ENCODE measurements at places on chromosomes 2 and 18.

- DNase-seq, result no peak
These were observed 36.8 kb upstream of the GPD2 start for GRCh38 chr2:156399224-156399949.

DNA sequence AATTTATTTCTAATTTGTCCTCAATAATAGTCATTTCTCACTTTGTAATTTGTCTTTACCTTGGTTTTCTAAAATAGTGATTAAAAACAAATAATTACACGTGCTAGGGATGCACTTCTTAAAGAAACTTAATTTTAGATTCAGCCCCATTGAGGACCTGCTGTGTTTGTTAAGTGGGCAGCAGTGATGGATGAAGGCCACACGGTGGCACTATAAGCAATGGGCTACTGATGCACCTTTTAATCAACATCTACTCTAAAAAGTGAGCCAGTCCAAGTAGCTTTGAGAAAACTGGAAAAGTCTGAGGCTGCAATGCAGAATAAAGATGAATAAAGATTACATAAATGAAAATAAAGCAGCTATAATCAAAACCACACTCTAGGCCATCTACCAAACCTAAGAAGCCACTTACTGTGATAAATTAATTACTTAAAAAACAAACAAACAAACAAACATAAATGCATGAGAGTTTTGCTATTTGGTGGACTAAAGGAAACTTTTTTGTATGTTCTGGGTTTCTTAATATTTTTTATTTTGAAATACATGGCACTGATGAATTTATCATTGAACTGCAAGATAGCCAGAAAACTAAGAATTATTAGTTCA is 89.3 kb downstream of the PDE11A start:
- peak; percentile 24 for DNase-seq

- DNase-seq, result no peak
These were observed 222.4 kb upstream of the RBBP8 start for GRCh38 chr18:22710673-22711191.

DNA sequence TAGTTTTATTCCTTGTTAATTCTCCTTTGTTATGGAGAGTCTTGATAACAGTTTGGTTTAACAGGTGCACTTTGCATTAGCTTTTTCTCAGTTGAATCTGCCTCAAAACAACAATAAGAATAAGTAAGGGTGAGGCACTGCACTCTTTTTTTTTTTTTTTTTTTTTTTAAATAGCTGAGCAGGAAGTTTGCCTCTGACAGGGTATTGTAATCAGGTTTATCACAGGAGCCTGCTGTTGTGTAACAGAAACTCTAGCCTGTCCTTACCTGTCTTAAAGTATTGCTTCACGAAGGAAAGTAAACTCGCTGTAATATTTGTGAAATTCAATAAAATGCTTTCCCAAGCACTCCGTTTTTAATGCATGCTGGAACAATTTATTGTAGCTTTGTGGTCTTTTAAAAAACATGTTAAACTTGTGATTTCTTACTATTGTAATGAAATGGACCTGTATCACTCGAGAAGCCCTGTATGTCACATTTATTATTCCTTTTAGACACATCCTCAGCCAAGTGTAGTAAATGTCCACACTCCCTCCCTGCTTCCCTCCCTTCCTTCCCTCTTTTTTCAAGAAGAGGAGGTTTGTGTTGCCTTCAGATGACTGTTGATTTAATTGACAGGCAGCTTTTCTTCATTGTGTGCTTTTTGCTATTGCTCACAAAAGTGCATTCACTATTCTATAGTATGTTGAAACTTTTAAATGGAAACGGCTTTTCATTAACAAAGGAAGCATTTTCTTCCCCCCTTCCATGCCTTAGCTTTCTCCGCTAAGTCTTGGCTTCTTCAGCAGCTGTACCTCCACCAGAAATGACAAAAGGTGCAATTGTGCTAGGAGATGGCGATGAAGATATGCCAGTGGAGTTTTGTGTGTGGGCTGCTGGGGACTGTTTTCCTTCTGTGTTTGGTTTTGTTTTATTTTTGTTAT is 52.7 kb downstream of the TAF1B start:
- peak; percentile 71 for DNase-seq

DNA sequence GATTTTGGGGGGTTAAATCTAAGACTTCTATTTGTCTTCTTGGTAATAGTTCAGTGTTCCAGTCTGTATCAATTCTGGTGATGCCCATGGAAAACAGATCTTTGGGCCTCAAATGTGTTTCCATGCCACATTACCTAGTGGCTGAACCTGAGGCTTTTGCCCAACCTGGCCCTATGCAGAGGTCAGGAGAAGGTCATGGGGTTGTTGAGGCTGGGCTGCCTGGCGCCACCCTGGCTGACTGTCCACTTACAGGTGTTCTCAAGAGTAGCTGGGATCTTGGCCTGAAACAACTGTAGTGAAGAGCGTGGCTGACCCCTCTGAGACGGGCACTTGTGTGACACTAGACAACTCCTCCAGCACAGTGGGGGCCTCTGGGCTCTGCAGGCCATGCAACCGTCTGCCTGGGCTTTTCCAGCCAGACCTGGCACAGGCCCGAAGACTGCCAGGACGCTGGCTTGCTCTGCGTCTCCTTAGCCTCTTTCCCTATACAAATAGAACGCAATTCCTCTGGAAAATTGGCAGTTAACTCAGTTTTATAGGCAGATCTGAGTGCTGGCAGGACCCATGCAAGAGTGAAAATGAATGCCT is 127.8 kb downstream of the TRIM43 start:
- DNase-seq, result no peak

GRCh38 chr18:49850636-49851035 is 37.3 kb upstream of the ACAA2 start:
- DNase-seq, result no peak

DNA sequence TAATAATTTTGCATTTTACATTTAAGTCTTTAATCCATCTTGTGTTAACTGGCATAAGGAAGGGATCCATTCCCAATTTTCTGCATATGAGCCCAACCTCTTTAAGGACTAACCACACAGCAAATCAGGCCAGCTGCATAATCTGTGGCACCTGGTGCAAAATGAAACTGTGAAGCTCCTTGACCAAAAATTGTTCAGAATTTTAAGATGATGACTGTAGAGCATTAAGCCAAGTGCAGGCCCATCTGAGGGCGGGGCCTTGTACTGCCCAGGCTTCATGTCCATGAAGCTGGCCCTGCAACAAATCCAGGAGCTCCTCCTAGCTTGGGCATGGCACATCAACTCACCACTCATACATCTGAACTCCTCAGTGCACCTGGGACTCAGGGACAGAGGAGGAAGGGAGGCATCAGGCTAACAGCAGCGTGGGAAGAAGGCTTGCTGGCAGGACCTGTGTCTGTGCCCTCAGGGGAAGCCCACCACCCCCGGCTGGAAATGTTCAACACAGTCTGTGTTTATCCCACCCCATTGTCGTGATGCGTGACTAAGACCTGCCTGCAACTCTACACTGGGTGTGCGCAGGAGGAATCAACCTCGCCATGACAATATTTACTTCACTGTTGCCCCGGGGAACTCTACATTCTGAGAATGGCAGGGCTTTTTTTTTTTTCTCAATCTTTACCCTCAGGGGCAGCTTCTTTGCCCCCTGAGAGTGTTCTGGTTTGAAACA is 128.9 kb upstream of the SIX2 start:
- no peak for DNase-seq

DNA sequence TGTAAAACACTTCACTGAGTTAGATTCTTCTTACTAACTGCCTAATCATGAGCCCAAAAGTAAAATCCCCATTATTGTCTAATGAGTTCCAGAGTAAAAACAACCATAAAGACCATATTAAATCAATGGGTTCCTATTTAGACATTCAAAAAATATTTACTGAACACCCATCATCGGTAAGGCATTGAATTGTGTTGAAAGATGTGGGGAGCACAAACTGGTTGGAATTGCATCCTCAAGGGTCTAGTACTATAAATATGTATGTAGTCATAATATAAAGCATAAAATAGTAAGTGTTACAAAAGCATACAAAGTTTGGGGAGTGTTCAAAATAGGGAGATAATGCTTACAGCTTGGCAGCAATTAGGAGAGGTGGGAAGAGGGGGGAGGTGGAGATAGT is 3.0 kb upstream of the MARCHF4 start:
- no peak for DNase-seq

- DNase-seq, result no peak
These were observed 47.9 kb upstream of the MAT2A start for GRCh38 chr2:85490861-85491755.

- no peak for DNase-seq
These were observed 110.6 kb downstream of the PLEKHM3 start for GRCh38 chr2:207914716-207915115.

DNA sequence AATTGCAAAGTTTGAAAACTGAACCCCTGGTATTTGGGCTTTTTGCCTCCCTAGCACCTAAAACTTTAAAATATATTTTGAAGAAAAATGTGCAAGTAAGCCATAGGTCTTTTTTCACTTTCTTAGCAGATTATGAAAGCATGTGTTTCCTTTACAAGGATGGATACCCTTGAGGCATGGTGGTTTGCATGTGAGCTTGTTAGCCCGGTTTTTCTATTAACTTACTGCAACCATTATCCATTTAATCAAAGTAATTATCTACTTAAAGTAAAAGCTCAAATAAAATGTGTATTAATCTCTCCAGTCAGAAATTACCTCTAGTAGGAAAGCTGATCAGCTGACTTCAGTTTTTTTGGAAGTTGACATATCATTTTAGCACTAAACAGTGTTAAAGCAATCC is 140.6 kb downstream of the EML6 start:
- no peak for DNase-seq

Measured in spinal cord (tissue), 10 donors.